ENCODE measurements at places on chromosomes 11 and 22.

- DNase-seq, result no peak
Observed at GRCh38 chr11:123674297-123674696, 19.9 kb upstream of the SCN3B start.

- no peak for DNase-seq
Observed at GRCh38 chr11:45154276-45154675, 7.8 kb downstream of the PRDM11 start.

DNA sequence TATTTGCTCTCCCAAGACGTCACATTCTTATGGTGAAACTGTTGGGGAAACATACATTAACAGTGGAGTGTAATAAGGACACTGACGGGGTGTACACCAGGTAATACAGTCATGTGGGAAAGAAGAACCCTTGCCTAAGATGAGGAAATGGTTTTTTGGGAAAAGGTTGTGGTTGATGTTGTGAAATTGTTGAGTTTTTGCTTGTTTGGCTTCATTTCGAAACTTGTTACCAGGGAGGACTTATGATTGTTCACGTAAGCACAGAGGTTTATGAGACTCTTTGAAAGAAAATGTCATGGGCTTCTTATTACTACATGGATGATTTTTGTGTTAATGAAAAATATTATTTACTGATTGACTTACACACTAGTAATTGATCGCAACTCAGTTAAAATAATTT is 16.8 kb downstream of the ANO3 start:
- no peak for DNase-seq

GRCh38 chr11:71235719-71236118 is 16.7 kb downstream of the SHANK2 start:
- DNase-seq, result no peak

DNA sequence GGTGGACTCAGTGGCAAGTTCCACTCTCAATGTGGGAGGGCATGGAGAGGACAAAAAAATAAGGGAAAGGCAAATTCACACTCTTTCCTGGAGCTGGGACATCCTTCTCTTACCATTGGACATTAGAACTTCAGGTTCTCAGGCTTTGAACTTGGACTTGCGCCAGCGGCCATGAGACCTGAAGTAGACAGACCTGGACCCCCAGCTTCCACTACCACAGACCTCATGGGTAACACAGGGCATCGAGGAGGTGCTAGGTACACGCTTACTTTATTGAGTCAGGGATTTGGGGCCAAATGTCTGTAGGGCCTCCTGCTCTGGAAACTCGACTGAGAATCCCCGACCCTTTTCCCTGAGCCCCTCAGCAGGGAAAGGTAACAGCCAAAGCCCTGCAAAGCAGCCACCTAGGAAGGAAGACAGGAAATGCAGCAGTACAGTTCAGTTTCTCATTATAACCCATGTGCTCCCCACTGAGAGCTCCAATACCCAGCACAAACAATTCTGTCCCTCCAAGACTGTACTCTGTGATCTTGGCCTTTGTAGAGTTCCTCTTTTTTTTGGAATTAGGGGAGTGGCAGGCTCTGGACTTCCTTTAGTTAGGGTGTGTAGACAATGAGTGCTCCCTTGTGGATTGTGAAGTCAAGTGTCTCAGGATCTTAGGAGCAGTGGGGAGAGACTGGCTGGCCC is 5.7 kb downstream of the CHRNA10 start:
- no peak for DNase-seq

DNA sequence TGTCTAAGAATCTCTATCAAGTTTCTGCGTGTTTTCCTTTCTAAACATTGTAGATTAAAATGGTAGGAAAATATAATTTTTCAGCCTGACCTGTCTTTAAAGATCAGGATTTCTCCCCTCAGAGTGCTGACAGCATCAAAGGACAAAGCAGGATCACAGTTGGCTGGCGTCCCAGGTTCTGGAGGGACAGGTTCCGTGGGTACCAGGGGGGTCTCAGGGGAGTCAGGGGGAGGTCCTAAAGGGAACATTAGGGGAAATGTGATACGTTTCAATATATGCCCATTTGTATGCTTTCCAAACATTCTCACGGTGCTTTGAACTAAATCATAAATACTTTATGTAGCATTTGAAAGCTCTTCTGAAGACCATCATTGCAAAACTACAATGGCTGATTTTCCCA is 3.4 kb downstream of the MMP3 start:
- no peak for DNase-seq

GRCh38 chr11:117034901-117035300 is 63.3 kb downstream of the SIK3 start:
- no peak for DNase-seq

DNA sequence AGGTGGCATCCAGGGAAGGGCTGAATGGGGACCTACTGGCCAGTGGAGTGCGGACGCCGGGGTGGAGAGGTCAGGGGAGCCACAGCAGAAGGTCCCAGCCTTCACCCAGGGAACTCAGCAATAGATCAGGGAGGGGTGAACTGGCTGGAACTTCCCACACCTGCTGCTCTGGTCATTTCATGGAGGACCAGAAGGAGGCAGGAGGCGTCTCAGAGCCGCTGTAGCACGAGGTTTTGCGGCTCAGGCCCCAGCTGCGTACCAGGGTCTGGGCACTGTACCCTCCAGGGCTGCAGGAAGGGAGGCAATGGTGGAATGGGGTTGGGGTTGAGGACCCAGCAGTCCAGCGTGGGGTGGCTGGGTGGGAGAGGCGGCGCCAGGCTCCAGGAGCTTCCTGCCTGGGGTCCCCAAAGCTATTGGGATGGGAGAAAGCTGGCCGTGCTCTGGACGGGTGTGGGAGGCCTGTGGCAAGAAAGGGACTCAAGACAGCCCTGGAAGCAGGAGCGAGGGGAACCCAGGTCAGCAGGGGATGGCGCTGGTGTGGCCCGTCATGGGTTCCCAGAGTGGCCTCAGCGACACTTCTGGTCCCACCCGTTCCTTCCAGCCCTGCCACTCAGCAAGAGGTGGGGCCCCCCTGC is 20.2 kb upstream of the BRSK2 start:
- DNase-seq, result no peak

DNA sequence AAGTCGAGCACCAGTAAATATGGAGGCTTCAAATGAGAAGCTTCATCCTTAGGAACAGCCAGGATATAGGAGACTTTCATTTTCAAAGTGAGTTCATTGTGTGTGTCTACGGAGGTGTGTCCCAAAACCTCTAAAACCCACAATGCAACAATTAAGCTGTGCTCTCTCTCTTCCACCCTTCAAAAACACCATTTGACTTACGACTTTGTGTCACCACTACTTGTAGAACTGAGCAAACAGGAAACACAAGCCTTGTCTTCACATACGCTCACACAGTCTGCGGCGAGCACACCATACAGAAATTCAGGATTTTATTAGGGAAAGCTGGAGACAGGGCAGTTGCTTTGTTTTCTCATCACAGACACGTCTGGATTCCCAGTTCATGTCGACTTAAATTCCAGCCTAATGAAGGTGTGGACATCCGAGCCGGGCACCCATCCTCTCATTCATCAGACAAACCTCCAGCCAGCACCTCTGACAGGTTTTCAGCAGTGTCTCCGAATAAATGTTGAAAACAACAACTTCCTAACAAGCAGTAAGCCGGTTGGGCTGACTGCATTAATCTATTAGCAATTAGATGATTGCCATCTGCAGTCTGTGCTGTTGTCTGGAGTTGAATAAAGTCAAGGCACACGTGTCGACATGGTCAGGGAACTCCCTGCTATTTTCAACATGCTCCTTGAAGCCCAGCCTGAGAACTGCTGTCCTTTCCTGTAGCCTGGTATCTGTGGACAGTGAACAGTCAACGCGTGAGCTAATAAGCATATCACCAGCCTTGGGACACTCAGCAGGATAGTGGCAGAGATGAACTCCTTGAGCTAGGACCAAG is 1411.1 kb downstream of the BRD1 start:
- DNase-seq, result no peak

DNA sequence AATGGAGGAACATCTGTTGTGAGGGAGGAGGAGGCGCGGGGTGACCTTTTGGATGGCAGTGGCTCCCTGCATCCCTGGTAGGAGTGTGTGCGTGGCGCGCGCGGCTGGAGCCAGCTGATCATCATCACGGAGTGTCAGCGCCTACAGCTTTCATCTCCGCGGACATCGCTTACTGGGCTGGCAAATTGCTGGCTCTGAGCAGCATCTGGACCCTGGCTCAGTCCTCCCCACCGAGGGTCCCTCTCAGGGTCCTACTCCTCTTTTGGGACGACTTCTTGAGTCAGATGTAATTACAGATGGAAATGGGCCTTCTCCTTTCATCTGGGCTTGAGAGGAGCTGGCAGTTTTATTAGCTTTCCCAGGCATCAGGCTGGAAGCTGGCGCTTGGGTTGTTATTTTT is 85.3 kb downstream of the CACNA1I start:
- DNase-seq, result no peak

DNA sequence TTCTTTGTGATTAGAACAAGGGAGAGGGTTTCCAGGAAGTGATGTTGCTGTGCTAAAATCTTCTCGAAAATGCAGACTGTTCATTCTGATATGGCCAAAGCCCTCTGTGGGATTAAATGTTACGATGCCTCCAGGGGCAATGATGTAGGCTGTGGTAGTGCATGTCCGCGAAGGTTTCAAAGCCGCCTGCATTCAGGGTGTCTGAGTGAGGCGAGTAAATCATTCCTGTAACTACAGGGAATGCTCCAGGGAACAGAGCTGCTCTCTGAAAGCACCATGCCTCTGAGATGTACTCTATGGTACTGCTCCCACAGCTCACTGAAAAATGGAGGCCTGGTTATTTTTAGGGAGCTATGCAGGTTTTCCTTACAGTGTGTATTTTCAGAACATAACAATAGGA is 21.2 kb downstream of the PDGFD start:
- DNase-seq, result no peak

DNA sequence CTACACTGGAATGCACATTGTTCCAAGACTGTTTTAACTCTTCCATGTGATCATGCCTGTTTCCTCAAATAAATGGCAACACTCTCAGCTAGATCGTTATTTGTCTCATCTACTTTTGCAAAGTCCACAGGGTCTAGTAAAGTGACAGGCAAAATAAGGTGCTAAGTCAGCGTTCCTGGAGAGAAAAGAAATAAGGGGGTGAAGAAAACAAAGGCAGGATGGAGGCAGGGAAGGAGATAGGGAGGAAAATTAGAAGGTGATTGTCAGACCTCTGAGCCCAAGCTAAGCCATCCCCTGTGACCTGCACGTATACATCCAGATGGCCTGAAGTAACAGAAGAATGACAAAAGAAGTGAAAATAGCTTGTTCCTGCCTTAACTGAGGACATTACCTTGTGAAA is 132.1 kb downstream of the RAB38 start:
- no peak for DNase-seq

DNA sequence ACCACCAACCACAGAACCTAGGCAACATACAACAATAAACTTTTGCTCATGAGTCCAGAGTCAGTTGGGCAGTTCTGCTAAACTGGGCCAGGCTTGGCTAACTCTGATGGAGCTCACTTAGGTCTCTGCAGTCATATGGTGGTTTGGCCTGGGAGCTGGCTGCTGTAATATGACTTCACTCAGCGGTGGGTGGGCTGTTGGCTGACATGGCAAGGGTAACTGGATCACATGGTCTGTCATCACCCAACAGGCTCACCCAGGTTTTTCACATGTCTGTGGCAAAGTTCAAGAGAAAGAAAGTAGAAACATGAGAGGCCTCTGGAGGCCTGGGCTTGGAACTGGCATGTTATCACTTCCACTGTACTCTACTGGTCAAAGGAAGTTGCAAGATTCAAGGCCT is 43.2 kb upstream of the CLMP start:
- no peak for DNase-seq

DNA sequence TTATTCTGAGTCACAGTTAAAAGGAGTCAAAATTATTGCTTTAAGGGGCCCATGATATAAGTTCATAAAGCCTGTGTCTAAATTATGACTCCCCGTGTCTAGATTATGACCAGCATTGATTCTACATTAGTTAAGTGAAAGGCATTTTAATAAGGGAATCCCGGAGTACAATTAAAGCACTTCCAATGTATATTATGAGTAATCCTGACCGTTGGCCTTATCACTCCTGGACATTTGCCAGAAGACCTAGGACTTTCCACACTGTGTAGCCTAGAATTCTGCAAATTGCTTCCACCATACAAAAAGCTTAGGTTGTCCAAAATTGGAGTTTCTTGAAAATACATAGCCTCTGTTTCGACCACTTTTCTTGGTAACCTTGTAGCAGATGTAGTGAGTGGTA is 1292.6 kb downstream of the LRRC4C start:
- no peak for DNase-seq

DNA sequence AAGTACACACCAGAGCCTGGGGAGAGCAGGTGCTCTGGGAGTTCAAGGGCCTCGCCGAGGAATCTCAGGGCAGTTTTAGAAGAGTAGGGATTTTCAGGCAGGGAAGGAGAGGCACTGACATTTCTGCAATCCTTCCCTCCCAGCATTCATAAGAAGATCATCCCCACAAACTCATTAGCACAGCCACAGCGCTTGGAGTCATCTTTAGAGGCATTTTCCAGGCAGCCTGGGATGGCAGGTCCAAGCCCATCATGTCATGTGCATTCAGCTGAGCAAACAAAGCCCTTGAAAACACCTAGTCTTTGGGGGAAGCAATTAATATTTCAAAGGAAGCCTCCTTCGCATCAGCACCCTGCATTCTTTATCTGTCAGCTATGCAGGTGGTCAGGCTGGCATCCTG is 43.8 kb downstream of the MAP6 start:
- DNase-seq, result no peak

- no peak for DNase-seq
Observed at GRCh38 chr11:8059030-8059429, 22.0 kb upstream of the TUB start.

DNA sequence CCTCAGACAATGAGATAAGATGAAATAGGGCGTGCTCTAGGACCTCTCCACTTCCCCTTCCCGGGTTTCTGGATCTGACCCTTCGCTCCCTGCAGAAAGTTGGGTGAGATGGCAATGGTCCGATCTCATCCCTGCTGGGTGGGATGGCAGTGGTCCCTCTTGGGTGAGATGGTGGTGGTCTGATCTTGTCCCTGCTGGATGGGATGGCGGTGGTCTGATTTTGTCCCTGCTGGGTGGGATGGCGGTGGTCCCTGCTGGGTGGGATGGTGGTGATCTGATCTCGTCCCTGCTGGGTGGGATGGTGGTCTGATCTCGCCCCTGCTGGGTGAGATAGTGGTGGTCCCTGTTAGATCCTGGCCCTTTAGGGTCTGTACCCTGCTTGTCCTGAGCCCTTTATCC is 21.3 kb downstream of the ST14 start:
- no peak for DNase-seq

DNA sequence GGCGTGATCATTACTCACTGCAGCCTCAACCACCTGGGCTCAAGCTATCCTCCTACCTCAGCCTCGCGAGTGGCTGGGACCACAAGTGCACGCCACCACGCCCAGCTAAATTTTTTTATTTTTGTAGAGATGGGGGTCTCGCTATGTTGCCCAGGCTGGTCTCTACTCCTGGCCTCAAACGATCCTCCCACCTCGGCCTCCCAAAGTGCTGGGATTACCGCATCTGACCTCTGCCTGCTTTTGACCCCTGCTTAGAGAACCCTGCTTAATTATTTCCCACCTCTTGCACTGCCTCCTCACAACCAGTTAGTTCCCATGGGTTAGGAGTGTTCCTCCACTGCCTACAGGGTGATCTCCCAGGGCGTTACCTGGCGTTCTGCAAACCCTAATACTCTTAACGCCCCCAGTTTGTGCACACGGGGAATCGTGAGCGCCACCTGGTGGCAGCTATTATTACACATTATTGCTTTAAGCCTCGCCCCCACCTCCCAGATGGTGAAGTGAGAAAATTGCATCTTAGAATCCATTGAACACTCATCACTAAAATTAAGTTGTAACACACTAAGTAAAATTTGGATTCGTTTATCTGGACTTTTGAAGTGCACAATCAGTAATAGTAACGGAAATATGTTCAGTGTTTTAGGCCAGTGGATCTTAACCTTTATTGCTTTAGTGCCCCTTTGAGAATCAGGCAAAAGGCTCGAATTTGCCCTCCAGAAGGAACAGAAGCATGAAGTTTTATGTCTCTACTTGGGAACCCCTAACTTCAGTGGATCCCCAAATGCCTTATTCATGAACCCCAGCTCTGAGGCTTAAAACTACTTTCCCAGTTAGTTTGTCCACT is 61.4 kb upstream of the ASPHD2 start:
- no peak for DNase-seq

All from stimulated activated CD4-positive, alpha-beta T cell treated with anti-CD3 and anti-CD28 coated beads, Interleukin-1b, Interleukin-23, amount 100 ng/mL, for 1 hour (primary cell).